SJCRH30 (cell line): ENCODE measurements at places on chromosomes 7 and 10. TPM values are rescaled to one million over a fixed set of nuclear protein-coding genes. Genes with fewer than 3 reads are reported as not detected.

The CNNM1 gene
- not detected in 2 replicates for total RNA-seq

The PPP1R3C gene
- total RNA-seq, result 5.7 and 5.9 TPM in 2 replicates

The PCLO gene
- total RNA-seq, result 4.2 and 5.7 TPM in 2 replicates

The CFAP58 gene
- 0.08 TPM in 1 of 2 replicates, not detected in the other for total RNA-seq
